ENCODE measurements at places on chromosomes 12 and 14.

- no peak for DNase-seq
Observed at GRCh38 chr14:58966997-58967396, 221.5 kb upstream of the DAAM1 start.

- DNase-seq: no peak
Observed at GRCh38 chr14:82757776-82758175, 1224.1 kb upstream of the SEL1L start.

DNA sequence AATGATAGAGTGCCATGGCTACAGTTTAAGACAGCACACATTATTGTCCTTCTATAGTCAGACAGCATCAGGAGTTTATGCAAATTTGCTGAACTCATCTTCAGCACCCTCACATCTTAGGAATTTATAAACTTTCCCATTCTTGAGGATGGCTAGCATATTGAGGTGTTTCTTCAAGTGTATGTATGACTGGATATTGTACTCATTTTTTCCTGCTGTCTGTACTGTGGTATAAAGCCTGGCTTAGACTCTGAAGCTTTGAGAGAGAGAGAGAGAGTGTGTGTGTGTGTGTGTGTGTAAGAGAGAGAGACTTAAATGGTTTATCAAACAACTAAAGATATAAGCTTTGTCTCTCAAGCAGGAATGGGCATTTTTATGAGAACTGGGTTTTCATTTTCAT is 161.6 kb downstream of the PIK3C2G start:
- peak; percentile 85 for DNase-seq

DNA sequence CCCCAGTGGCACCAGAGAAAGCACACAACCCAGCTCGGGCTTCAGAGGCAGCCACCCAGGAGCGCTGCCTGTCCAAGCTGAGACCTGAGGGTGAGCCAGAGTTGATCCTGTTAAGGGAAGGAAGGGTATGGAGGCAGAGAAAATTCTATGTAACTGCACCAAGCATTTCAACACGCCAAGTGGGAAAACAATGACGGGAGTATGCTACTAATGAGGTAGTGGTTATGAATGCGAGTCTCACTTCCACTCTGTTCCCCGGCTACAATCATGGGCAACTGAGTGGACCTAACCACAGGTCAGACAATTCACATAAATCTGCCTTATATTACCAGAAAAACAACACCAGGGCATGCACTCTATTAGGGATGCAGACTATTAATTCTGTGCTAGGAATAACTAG is 9.9 kb downstream of the ATG14 start:
- no peak for DNase-seq

DNA sequence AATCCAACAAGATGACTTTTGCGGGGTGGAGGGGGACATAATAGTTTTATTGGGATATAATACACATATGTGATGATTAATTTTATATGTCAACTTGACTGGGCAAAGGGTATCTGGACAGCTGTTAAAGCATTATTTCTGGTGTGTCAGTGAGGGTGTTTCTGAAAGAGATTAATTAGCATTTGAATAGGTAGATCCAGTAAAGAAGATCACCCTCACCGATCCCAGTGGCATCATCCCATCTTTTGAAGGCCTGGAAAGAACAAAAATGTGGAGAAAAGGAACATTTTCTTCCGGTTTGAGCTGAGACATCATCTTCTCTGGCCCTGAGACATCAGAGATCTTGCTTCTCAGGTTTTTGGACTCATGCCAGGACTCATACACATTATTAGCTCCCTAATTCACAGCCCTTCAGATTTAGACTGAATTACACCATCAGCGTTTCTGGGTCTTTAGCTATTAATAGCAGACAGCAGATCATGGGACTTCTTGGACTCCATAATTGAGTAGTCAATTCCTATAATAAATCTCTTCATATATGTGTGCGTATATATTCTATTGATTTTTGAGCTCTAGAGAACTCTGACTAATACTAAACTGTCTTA is 283.6 kb downstream of the PCNX1 start:
- no peak for DNase-seq

DNA sequence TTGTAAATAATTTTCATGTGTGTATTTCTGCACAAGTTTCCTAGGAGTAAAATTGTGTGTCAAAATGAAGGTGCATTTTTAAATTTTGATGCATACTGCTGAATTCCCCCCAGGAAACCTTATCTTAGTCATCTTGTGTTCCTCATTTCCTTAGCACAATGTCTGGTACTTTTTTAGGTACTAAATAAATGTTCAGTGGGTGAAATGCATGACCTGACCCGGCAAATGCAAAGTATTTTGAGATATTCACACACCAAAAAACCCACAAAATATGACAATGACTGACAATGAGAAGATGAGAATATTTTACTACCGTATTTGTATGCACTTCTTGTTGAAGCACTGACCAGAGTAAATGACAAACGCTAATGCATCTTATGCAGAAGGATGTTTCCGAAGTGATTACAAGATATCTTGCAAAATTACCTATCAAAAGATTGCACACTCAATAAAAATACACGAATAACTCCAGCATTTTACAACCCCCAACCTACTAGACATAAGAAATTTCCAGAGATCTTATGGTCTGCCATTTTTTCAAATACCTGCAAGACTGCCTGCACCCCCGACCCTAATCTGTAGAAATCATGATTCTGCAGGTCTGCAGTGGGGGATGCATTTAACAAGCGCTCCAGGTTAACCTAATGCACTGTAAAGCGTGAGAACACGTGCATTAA is 895 bp upstream of the PRKAB1 start:
- DNase-seq: no peak

GRCh38 chr14:105495990-105496830 is 5.2 kb downstream of the TEDC1 start:
- DNase-seq: no peak

DNA sequence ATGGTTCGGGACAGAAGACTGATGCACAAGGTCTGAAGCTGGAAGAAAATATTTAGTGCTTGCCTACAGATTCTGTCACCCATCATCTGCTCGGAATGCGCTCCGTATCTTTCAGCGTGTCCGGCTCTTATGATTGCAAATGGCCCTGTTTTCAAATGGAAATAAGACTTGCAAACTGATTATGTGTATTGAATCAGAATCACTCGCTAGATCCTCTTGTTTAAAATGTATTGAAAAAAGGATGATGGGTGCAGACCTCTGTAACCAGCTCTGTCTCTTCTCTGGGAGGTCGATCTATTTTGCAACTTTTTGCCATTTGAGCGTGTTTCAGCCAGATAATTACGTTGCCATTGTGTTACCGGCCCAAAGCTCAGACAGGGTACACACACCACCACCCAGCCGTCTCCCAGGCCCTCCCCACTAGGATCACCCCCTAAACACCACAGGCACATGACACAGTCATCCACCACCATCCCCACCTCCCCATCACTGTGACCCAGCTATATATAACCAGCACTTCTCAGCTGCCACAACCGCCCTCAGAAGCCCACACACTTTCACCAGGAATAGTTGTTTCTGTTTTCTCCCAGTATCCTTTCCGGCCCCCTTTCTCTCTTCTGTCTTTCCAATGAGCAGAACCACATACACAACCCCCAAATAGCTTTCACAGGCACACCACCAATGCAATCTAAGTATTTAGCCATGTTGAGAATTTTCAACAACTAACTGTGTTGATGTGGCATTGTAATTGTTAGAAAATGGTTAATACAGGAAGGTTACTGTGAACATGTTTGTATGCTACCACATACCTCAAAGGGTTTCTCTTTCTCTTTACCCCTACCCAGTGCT is 10.7 kb downstream of the NKX2-1 start:
- no peak for DNase-seq

DNA sequence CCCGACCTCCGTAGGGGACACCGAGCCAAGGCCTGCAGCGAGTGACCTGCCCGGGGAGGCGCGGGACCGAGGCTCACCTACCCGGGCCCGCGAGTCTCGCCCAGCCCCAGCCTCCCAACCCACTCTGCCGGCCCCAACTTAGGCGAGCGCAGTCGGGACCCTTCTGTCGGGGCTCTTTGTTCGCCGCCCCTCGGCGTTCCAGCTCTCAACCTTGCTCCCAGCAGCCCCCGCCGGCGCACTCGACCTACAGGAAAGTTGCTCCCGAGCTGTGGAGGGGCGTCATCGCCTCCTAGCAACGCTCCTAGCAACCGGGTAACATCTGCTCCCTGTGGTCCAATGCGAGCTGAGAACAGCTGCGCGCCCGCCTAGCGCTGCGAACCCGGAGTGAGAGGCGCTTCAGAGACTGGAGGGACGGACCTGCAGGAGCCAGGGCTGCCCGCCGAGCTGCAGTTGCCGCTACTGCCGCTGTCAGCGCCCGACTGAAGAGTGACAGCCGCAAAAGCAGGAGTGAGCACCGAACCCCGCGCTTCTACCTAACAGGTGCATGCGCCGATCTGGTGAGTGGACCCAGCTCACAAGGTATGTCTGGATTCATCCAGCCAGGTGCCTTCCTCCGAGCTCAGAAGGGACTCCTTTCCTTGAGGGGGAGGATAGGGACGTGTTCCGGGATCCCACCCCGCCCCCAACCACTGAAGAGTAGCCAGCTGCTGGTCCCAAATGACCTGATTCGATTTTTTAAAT is 355.0 kb downstream of the SNAPC1 start:
- peak; percentile 91 for DNase-seq

- DNase-seq: peak; percentile 38
Observed at GRCh38 chr14:50064993-50065392, 51.4 kb downstream of the VCPKMT start.

DNA sequence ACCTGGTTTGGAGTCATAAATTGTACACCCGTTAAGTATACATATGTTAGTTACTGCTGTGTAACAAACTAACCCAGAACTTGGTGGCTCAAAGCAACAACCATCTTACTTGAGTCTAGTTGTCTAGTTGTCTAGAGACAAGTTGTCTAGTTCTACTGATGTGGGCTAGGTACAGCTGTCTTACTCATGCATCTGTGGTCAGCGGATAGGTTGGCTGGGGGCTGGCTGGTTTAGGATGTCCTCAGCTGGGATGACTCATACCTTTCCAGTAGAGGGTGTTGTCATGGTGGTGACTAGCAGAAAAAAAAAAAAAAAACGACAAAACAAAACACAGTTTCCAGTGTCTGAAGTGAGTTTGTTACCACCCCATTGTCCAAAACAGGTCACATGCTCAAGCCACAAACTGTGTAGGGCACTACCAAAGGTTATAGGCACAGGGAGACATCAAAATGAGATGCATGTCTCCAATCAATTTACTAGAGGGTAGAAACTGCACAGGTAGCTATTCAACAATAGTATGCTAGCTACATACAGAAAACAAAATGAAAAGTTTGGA is 680.3 kb downstream of the MED13L start:
- no peak for DNase-seq

- no peak for DNase-seq
Observed at GRCh38 chr12:124875803-124876132, 12.1 kb upstream of the SCARB1 start.

DNA sequence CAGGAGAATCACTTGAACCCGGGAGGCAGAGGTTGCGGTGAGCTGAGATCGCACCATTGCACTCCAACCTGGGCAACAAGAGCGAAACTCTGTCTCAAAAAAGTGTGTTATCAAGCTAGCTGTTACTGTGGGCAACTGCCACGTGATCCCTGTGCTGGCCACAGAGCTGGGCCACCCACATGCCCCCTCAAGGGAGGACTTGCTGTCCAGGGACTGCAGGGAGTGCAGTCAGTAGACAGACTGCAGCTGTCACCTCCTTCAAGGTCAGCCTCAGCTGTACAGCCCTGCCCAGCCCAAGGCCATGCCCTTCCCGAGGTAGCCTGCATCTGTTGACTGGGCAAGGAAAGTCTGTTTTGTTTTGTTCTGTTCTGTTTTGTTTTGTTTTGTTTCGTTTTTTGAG is 46.6 kb upstream of the BICDL1 start:
- no peak for DNase-seq

- DNase-seq: no peak
Observed at GRCh38 chr14:34223373-34224148, 238.5 kb downstream of the SPTSSA start.

DNA sequence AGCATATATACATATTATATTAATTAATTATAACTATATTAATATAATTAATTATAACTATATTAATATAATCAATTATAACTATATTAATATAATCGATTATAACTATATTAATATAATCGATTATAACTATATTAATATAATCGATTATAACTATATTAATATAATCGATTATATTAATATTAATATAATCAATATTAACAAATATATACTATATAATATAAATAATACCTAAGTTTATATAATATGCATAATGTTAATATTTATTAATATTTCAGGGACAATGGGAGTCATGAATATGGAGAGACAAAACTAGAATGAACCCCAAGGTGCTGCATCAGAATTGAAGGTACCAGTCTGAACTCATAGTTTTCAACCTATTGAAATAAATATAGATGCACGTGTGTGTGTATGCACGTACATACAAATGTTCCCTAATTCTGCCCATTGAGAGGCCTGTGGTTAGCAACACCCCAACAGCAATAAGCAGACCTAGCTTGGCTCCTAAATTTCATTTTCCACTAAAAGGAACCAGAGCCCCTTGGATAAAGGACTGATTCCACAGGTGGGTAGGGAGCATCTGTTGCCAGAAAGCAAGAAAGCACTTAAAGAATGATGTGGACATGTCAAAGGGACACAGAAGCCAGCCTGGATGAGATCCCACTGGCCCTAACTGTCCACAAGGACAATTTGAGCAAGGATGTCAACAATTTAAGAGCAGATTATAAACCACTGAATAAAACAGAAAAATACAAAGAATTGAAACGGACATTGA is 21.3 kb downstream of the SSH1 start:
- DNase-seq: no peak

DNA sequence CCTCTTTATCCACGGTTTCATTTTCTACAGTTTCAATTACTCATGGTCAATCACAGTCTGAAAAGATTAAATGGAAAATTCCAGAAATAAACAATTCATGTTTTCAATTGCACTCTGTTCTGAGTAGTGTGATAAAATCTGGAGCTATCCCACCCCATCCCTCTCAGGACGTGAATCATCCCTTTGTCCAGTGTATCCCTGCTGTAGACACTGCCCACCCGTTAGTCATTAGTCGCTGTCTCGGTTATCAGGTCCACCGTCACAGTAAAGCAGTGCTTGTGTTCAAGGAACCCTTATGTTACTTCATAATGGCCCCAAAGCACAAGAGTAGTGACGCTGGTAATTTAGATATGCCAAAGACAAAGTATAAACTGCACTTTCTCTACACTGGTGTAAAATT is 141.0 kb upstream of the LMNTD1 start:
- DNase-seq: peak; percentile 41

DNA sequence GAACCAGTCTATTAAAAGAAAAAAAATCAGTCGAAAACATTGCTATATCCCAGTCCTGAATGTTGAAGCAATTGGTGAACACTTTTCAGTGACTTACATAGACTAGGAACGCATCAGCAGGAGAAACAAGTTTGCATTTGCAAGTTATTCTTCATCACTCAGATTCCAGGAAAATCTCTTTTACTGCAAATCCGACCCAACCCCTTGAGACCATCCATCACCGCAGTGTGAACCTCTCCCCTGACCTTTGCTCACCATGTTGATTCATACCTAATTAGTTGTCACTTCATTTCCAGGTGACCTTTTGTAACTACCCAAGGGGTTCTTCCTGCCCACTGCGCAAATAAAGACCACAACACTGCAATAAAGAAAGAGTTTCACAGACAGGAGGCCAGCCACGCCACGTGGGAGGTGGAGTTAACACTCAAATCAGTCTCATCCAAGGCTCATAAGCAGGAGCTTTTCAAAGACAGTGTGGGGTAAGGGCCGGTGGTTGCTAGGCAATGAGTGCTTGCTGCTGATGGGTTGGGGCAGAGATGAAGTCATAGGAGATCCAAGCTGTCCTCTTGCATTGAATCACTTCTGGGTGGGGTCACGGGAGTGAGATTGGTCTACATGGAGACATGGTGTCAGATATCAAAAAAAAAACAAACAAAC is 241.3 kb upstream of the TMEM132C start:
- no peak for DNase-seq
